Cardiac fibroblast (primary cell): ENCODE measurements at places on chromosomes 5 and 9.

DNA sequence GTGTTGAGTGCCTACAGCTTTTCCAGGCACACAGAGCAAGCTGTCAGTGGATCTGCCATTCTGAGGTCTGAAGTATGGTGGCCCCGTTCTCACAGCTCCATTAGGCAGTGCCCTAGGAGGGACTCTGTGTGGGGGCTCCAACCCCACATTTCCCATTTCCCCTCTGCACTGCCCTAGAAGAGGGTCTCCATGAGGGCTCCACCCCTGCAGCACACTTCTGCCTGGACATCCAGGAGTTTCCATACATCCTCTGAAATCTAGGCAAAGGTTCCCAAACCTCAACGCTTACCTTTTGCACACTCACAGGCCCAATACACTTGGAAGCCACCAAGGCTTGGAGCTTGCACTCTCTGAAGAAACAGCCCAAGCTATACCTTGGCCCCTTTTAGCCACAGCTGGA lies 131.3 kb downstream of the DEPDC1B start:
- no peak for DNase-seq

- DNase-seq = no peak
Measured at GRCh38 chr9:123967323-123967722, 37.4 kb upstream of the DENND1A start.

- DNase-seq = no peak
Measured at GRCh38 chr5:32803656-32804055, 92.5 kb downstream of the NPR3 start.

DNA sequence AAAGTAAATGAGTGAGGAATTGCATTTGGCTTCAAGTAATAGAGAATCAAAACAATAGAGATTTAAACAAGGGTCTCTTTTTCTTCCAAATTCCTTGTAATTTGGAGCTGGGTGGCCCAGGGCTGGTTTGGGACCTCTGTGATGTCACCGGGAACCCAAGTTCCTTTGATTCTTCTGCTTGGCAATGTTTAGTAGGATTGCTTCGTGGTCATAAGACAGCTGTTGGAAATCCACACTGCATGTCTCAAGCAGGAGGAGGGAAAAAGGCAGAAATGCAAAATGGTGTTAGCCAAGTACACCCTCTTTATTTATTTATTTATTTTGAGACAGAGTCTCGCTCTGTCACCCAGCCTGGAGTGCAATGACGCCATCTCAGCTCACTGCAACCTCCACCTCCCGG lies 72.6 kb upstream of the IL12B start:
- DNase-seq = no peak

GRCh38 chr5:173668245-173668800 lies 51.9 kb upstream of the BOD1 start:
- no peak for DNase-seq

- DNase-seq = no peak
Measured at GRCh38 chr5:69206528-69207190, 17.3 kb downstream of the CENPH start.

DNA sequence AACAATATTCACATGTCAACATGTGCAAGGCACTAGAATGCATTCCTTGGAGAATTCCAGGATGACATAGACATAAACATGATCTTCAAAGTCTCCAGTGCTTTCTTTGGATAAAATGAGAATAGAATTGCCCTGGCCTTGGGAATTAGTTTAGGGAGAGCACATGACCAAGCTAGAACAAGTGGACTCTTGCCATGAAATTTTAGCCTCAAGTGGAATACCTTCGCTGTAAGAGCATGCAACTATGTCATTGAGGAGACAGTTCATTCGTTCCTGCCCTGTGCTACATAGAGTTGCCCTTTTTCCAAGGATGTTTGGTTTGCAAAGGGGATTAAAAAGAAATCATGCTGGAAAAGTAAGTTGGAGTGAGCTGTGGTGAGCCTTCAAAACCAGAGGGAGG lies 42.7 kb downstream of the ZFAND5 start:
- DNase-seq = no peak

- DNase-seq = no peak
Measured at GRCh38 chr5:58828258-58828657, 245.4 kb downstream of the RAB3C start.

DNA sequence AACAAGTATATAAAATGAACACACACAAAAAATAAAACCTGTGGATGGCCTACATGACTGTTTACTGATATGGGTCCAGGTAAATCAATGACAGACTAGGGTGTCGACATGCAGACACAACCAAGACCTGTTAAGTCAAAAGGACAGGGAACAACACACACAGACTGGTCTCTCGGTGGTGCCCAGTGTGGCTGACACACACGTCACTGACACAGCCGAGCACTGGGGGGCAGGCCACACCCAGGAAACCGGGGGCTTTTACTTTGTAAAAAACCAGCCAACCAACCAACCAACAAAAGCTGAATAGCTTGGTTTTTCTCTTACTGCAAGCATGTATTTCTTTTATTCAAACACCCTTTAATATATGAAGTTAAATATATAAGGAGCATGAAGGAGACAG lies 5.0 kb downstream of the FAM163B start:
- DNase-seq = peak; percentile 13

DNA sequence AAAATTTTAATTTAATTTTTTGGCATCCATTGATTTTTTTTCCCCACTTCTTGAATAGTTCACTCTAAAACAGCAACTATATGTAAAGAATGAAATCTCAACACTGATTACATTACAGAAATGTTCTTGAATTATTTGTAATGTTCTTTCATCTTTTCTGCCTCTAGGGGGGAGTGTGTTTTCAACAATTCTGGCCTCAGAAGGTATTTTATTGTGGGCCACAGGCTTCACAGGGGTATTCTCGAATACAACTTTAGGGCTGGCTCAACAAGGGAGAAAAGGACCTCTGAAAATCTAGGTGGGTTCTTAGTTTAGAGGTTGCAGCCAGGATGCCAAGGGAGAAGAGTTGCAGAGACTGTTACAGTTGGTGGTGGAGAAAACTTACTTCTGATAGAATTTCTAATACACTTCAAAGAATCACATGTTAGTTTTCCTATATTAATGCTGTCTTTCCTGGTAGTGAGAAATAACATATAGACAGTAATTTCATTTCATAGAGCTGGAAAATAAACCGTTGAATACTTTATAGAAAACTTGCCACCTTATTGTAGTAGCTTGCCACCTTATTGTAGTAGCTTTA lies 3.6 kb upstream of the NPR3 start:
- peak; percentile 57 for DNase-seq

DNA sequence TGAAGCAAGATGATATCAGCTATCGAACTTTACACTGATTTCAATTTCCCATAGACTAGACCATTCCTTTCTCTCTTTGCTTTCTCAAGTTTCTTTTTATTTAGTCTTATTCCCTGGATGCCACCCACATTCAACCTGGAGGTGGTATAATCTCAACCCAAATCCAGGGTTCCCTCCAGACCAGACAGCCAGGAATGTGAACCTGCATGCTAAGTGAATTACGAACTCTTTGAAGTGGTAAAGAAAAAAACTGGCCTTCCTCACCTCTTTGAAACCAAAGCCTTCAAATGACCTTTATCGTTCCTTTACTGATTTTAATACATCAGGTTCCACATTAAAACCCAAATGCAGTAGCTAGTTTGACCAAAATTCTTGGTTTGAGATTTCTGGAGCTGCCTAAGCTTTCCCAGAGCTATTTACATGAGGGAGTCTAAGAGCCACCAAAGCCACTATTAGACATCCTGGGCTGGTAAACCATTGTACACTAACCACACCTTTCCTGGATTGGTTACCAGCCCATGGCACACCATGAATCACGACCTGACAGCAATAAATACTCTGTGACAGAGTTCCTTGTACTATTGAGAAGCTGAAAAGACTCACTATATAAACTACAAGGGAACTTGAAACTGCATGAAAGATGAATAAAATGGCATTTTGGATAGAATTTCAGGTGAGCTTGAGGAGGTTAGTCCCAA lies 323.7 kb downstream of the ADAMTS6 start:
- DNase-seq = no peak

- DNase-seq = no peak
Measured at GRCh38 chr9:113919382-113919781, 43.3 kb downstream of the ZNF618 start.

GRCh38 chr9:138069731-138070456 lies 192.3 kb downstream of the CACNA1B start:
- no peak for DNase-seq
